ENCODE measurements at places on chromosomes 5 and 9. TPM values are rescaled to one million over a fixed set of nuclear protein-coding genes. Genes with fewer than 3 reads are reported as not detected.

DNA sequence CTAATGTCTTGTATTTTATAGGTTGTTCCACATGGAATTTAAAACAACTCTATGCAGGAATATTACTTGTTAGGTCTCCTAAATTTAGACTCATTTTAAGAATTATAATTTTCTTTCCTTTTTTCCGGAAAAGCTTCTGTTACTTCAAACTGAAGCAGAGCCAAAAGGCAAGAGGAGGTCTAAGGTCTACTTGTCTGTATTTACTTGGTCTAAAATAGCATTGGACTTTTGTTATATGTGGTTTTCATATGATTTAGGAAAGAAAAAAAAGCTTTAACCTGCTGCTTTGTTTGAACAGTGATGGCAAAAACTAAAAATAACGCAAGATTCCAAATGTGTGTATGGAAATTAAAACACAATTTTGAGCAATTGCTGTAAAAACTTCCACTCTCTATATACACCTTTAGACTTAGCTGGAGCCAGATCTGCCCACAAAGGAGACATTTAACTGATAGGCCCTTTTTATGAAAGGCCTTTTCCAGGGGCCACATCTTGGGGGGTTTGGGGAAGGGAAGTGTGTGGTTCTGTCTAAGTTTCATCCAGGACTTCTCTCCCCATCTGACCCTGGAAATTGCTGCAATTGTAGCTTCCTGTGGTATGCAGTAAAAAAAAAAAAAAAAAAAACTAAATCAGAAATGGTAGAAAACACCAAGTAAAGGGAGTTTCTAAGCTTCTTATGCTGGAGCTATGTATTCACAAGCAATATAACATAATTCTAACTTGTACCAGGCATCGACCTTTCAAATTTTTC, 307.7 kb upstream of the MEF2C start:
- no peak for DNase-seq

- DNase-seq: no peak
Observed at GRCh38 chr9:131516100-131516499, 13.4 kb downstream of the POMT1 start.

DNA sequence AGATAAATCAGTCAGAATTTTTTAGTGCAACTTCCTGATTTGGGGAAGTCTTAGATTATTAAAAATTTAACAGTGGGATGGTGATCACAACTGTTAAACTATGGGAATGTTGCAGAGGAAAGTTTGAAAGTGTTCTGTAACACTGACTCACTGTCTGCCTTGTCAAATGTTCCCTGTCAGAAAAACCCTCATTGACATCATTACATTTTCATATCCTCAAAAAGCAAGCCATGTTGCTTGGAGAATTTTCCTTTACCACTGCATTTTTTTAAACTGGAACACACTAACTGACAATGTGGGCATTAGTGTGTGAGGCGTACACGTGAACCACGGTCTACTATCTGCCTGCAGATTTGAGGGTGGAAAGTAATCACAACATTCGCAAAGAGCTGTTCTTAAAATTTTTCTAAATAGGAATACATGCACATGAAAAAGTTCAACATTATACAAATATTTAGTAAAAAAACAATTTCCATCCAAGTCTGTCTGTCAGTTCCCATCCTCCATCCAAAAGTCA, 28.6 kb upstream of the IL7R start:
- DNase-seq: no peak

The IRF1 gene
- total RNA-seq: 155 TPM

- DNase-seq: no peak
Observed at GRCh38 chr9:4490705-4491625, 697 bp downstream of the SLC1A1 start.

DNA sequence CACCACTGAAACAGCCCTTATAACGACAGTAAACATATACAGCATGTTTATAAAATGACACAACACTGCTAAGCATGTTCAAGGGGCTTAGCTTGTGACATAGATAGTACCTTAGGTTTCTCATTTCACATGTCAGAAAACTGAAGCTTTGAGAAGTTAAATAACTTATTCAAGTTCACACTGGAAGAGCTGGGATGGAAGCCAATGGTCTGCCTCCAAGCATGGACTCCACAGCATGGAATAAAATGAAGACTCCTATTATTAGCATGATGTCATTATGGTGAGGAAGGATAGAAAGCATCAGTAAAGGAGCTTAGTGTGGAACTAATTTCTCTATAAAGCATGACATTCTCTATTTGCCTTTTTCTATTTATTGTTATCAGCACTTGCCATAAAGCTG, 316.7 kb downstream of the PLK2 start:
- DNase-seq: no peak

The GLRX gene
- total RNA-seq: 14.9 TPM

The NR5A1 gene
- total RNA-seq: not detected

The SRD5A1 gene
- 15.3 TPM for total RNA-seq

- DNase-seq: no peak
Observed at GRCh38 chr9:3410461-3410860, 115.3 kb downstream of the RFX3 start.

GRCh38 chr9:35842020-35842745, 13.2 kb downstream of the TMEM8B start:
- no peak for DNase-seq

The CTNND2 gene
- total RNA-seq: not detected

DNA sequence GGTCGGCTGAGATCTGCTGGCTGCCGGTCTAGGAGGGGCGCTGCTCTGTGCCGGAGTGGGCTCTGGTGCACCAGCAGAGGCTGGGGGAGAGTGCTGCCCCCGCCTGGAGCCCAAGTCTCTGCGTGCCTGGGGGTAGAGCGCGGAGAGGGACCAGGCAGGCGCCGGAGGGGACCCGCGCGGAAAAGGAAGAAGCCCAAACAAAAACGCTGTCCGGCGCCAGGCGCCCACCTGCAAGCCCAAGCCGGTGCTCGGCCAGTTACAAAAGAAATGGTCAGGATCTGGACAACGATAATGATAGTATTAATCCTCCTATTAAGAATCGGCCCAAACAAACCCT, 571 bp upstream of the S1PR3 start:
- no peak for DNase-seq

The C9orf50 gene
- not detected for total RNA-seq

DNA sequence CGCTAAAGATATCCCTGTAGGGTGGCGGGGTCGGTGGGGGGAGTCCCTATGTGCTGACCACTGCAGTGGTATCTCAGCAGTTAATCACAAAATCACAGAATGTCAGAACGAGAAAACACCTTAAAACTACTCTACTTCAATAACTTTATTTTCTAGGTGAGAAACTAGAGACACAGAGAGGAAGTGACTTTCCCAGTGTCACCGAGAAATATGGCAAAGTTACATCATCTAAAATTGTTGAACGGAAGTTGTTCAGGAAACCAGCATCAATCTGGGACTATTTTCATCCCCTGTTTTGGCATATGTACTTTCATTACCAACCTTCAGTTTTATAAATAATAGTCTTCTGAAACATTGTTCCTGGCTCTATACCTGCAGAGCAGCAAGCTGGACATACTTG, 384.0 kb downstream of the SPOCK1 start:
- no peak for DNase-seq

- no peak for DNase-seq
Observed at GRCh38 chr9:76181020-76181641, 213.1 kb downstream of the RFK start.
